ENCODE measurements at places on chromosomes 12 and 14. TPM values are rescaled to one million over a fixed set of nuclear protein-coding genes. Genes with fewer than 3 reads are reported as not detected.

The GNG2 gene
- 4.0 TPM for total RNA-seq

The RNASE3 gene
- not detected for total RNA-seq

The ITGA7 gene
- total RNA-seq, result 1.6 TPM

The FOXG1 gene
- total RNA-seq, result 0.10 TPM

The RTL1 gene
- total RNA-seq, result 0.19 TPM

The TMEM233 gene
- total RNA-seq, result 0.29 TPM

The PPFIA2 gene
- not detected for total RNA-seq

The DLGAP5 gene
- 31.4 TPM for total RNA-seq

The A2M gene
- 0.09 TPM for total RNA-seq

The PRPH gene
- 2.1 TPM for total RNA-seq

The NKX2-1 gene
- not detected for total RNA-seq

The TTC6 gene
- total RNA-seq, result 0.73 TPM

The TSPAN11 gene
- total RNA-seq, result 0.20 TPM

All from A549 treated with GW870086 at 1 μM for 4 hours (cell line).